ENCODE measurements at places on chromosomes 3 and 15.

DNA sequence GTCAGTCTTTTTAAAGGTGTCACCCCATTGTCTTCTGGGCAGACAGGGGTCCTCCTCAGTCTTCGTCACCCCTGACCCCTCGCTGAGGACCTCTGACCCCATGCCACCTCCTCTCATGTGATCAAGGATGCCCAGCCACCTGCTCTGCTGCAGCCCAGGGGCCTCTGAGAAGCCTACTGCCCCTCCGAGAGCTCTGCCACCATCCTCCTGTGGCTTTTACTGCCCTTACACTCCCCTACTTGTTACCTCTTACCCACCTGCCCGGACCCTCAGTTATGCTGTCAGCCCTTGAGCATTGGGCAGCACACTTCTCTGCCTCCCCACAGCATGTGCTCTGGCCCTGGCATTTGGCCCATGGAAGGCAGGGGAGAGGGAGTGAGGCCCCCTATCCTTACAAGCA is 123.2 kb downstream of the LRRK1 start:
- H3K27ac ChIP-seq = no peak overlapping the region
- no peaks in the 10 kb centered on the region for H3K36me3 ChIP-seq
- no peaks in the 10 kb centered on the region for H3K4me1 ChIP-seq
- no peak for DNase-seq

- H3K27me3 ChIP-seq = no peaks in the 10 kb centered on the region
- H3K27ac ChIP-seq = peak overlapping the region; percentile 64
- no peaks in the 10 kb centered on the region for H3K36me3 ChIP-seq
- no peak overlapping the region for H3K4me3 ChIP-seq
Observed at GRCh38 chr15:29687204-29687815, 135.0 kb downstream of the TJP1 start.

DNA sequence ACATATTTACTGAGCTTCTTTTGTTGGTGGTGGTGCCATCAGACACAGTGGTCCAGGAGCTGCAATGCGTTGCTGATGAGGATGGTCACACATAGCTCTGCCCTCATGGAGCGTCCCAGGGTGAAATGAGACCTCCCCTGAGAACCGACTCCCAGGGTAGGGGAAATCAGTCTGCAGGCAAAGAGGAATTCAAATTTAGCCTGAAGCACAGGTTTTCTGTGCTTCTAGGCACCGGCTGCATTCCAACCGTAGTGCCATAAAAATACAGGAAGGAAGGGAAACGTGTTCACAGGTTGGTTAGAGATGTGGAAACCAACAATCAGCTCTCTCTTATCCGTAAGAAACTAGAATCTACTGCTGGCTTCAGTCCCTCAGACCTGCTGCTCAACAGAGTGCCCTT is 19.2 kb downstream of the SMAD3 start:
- no peaks in the 10 kb centered on the region for H3K27me3 ChIP-seq
- peak overlapping the region; percentile 51 for H3K27ac ChIP-seq
- H3K36me3 ChIP-seq = no peaks in the 10 kb centered on the region
- DNase-seq = no peak
- no peak overlapping the region for H3K4me3 ChIP-seq

GRCh38 chr3:120218981-120219380 is 66.0 kb downstream of the GPR156 start:
- no peak overlapping the region for H3K4me3 ChIP-seq
- no peak for DNase-seq
- no peaks in the 10 kb centered on the region for H3K4me1 ChIP-seq
- no peak overlapping the region for H3K27ac ChIP-seq

GRCh38 chr3:114452937-114453336 is 159.1 kb downstream of the TIGIT start:
- peaks cover 30% of the 10 kb centered on the region for H3K4me1 ChIP-seq
- no peak for DNase-seq
- H3K4me3 ChIP-seq = no peak overlapping the region
- no peaks in the 10 kb centered on the region for H3K36me3 ChIP-seq

DNA sequence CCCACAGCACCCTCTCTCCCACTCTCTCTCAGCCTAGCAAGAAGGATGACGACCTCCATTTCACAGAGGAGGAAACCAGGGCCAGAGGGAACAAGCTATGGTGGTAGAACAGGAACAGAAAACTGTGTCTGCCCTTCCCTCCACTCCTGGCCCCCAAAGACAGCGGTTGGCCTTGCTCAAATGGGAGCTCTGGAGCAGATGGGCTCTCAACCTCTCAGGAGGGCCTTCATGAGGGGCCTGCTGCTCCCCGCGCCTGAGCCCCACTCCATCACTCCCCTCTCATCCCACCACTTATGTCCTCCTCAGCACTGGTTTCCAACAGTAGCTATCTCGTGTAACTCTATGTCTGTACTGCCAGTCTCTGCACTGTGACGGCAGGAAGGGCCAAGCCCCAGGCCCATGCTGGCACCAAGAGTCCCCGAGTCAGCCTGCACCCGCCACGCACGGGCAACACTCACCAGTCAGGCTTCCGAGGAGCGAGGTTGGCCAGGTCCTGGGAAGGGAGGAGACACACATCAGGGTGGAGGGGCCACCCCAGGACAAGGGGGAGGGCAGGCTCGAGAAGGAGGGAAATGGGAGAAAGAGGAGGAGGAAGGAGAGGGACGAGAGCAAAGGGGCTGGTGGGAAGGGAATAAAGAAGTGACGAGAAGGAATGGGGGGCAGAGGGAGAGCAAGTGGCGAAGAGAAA is 45.5 kb downstream of the PTH1R start:
- H3K4me1 ChIP-seq = peaks cover 28% of the 10 kb centered on the region
- H3K36me3 ChIP-seq = peaks cover 5% of the 10 kb centered on the region
- H3K27me3 ChIP-seq = no peaks in the 10 kb centered on the region
- H3K4me3 ChIP-seq = no peak overlapping the region
- DNase-seq = no peak

GRCh38 chr3:177330779-177331178 is 133.5 kb upstream of the TBL1XR1 start:
- DNase-seq = peak; percentile 30

- H3K4me3 ChIP-seq = no peak overlapping the region
- no peaks in the 10 kb centered on the region for H3K27me3 ChIP-seq
- no peak for DNase-seq
Observed at GRCh38 chr3:176780766-176781165, 416.5 kb downstream of the TBL1XR1 start.

DNA sequence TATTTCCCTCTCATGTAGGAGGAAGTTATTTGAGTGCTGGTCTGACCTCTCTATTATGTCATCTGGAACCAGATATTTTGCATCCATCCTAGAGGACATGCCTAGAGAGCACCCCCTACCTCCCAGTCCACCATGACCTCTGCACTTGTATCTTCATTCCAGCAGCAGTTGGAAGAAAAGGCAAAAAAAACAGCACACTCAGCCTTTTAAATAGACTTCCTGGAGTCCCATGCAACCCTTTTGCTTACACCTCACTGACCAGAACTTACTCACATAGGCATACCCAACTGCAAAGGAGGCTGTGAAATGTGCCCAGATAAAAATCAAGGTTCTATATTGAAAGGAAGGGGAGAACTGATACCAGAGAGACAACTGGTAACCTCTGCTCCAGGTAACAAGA is 92.3 kb upstream of the FHIT start:
- no peak overlapping the region for H3K27ac ChIP-seq
- no peak for DNase-seq

DNA sequence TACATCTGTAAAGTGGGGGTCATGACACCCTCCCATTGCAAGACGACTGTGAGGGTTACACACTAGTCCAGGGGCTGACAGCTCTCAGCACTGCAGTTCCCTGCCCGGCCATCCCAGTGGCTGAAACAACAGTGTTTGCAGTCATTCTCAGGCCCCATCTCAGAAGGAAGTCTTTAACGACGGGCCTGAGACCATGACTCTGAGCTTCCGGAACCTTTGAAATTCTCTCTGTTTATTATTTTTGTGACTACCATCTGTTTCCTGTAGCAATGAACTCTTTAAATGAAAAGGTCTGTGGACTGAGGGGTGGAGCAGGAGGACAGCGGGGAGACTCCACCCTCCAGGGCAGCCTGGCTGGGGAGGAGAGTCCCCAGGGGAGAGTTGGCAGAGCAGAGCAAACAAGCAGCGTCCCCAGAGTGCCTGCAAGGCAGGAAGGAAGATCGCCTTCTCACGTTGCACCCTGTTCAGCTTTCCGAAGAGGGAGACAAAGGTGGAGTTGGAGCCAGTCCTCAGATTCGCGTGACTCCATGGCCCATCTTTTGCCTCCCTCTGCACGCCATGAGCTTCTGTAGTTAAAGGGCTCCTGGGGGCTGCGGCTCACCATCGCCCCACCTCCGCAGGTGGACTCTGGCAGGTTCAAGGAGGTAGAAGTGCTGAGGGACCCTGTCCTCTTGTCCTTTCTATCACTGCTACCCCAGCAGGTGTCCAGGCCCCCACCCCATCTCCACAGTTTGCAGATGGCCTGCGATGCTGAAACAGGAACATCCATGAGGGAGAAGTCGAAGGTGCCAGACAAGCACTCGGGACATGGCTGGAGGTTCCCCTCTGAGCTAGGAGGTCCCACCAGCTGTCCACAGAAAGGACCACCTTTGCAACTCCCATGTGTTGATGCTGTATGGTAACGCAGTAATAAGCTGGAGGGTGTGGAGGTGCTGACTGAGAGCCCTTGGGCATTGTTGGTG is 525.8 kb upstream of the PROK2 start:
- H3K4me1 ChIP-seq = peaks cover 11% of the 10 kb centered on the region
- no peak overlapping the region for H3K27ac ChIP-seq
- H3K4me3 ChIP-seq = no peak overlapping the region
- no peaks in the 10 kb centered on the region for H3K27me3 ChIP-seq
- DNase-seq = peak; percentile 44
- H3K36me3 ChIP-seq = no peaks in the 10 kb centered on the region

DNA sequence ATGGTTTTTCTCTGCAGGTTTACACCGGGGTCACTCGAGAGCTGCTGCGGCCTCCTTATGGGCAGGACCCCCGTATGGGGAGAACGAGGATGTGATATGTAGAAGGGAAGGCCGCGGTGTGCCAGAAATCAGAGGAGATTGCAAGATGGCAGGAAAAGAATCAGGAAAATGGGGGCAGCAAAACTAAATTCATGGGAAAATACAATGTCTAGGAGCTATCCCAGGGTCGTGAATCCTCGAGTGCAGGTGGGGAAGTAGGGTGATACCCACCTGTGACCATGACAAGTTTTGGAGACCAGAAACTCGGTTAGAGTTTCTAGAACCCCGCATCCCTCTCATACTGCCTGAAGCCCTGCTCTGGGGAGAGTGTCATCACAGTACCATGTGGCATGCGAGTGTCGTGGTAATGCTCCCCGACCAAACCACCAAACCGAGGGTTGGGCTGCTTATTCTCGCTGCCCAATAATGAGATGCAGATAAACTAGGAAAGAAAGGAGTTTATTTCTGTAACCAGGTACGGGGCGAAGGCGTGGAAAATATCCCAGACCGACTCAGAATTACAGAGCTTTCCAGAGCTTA is 781 bp downstream of the TRNT1 start:
- peak overlapping the region; percentile 90 for H3K27ac ChIP-seq
- H3K36me3 ChIP-seq = no peaks in the 10 kb centered on the region
- no peak for DNase-seq

DNA sequence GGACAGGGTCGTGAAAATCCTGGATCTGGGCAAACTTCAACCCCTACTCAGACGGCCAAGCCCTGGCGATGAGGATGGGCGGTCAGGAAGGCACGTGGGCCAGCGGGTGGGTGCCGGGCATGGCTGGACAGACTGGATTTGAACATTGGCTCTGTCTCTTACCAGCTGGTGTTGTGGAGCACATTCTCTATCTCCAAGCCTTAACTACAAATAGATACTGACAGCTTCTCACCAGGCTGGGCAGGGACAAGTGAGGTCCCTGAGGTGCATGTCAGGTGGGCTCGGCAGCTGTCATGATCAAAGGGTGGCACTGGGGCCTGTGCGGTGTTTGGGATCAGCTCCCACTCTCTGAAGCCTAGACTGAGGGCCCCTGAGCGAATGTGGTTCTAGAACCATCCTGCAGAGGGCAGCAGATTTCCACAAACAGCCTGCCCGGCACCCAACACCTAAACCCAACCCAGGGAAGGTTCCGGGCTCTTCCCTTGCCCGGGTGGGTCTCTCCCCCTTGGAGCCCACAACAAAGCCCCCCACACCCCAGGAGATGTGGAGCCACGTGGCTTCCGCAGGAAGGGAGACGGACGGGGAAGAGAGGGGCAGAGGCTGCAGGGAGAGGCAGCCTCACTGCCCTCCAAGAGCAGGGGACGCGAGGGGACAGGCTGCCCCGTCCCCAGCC is 58.4 kb downstream of the RGMA start:
- peak; percentile 81 for DNase-seq
- no peak overlapping the region for H3K4me3 ChIP-seq
- peaks cover 34% of the 10 kb centered on the region for H3K4me1 ChIP-seq
- H3K27ac ChIP-seq = no peak overlapping the region

DNA sequence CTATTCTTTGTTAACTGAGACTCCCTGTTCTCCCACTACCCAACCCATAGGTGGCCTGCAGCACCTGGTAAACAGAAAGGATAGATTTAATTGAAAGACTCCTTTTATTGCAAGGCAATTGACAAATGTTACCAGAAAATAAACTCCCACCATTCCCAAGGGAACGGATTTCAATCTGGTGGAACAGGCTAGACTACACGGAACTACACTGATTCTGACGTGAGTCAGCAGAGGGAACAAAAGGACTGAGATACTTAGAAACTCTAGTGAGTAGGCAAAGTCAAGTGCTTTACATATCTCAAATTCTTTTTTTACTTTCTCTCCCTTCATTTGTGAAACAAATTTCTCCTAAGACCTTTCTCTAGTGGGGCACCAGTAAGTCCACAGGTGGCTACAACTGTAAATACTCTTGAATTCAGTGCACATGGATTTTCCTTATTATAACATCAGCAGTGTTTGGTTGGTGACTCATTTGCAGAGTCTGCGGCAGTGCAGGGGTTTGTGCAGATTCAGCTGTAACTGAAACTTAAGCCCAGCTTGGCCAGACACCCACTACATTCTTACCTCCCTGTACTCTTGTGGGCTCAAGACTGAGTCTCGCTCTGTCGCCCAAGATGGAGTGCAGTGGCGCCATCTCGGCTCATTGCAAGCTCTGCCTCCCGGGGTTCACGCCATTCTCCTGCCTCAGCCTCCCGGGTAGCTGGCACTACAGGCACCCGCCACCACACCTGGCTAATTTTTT is 34.3 kb upstream of the PLSCR2 start:
- DNase-seq = no peak
- H3K27me3 ChIP-seq = no peaks in the 10 kb centered on the region
- peaks cover 29% of the 10 kb centered on the region for H3K4me1 ChIP-seq
- H3K4me3 ChIP-seq = no peak overlapping the region
- peak overlapping the region; percentile 25 for H3K27ac ChIP-seq

DNA sequence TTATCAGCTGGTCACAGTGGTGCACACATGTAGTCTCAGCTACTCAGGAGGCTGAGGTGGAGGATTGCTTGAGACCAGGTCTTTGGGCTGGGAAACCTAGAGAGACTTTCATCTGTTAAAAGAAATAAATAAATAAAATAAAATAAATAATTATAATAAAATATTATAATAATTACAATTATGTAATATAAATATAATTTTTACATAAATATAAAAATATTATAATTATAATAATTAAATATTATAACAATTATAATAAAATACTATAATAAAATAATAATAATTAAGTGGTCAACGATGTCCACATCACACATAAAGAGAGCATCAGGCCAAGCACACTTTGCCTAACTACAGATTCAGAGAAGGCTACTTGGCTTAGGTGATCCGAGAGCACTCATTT is 14.6 kb downstream of the QRICH1 start:
- peaks cover 20% of the 10 kb centered on the region for H3K36me3 ChIP-seq
- H3K27ac ChIP-seq = no peak overlapping the region
- no peaks in the 10 kb centered on the region for H3K4me1 ChIP-seq
- no peak for DNase-seq
- H3K27me3 ChIP-seq = no peaks in the 10 kb centered on the region

Data from body of pancreas (tissue), 4 donors.